GM04504 (cell line): ENCODE measurements at places on chromosomes 16 and 17.

DNA sequence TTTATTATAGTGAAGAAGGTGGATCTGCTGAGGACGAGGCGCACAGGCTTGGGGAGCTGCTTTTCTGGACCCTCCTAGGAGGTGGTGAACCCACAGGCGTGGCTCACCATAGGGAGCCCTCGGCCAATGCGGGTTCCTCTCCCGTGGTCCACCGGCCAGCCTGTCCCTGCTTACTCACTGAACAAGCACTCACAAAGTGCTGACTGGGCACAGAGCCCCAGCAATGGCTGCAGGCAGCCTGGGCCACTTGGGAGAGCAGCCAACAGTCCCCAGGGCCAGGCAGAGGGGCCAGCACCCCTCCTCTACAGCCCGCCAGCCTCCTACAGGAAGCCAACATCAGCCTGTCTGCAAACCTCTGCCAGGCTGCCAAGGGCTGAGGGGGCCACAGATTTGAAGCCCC is 19.1 kb upstream of the NCBP3 start:
- peak; percentile 58 for DNase-seq

GRCh38 chr17:69478916-69479315 is 64.4 kb downstream of the MAP2K6 start:
- DNase-seq = no peak

DNA sequence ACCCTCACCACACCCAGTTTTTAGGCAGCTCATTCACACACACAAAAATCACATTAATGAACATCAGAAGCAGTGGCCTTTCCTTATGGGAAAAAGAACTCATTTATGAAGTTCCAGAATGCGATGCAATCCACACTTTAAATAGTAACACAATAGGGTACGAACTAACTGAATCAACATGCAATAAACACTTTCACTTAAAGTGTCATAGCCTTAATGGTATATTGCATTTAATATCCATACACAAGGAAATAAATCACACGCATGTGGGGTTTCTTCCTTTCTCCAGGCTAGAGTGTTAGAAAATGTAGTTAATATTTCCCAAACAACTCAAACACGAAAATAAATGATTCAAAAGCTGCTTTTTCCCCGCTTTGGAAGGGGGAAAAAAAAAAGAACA is 19.7 kb downstream of the ADCY9 start:
- DNase-seq = no peak

- DNase-seq = no peak
Measured at GRCh38 chr17:71741836-71742235, 379.0 kb upstream of the SOX9 start.

DNA sequence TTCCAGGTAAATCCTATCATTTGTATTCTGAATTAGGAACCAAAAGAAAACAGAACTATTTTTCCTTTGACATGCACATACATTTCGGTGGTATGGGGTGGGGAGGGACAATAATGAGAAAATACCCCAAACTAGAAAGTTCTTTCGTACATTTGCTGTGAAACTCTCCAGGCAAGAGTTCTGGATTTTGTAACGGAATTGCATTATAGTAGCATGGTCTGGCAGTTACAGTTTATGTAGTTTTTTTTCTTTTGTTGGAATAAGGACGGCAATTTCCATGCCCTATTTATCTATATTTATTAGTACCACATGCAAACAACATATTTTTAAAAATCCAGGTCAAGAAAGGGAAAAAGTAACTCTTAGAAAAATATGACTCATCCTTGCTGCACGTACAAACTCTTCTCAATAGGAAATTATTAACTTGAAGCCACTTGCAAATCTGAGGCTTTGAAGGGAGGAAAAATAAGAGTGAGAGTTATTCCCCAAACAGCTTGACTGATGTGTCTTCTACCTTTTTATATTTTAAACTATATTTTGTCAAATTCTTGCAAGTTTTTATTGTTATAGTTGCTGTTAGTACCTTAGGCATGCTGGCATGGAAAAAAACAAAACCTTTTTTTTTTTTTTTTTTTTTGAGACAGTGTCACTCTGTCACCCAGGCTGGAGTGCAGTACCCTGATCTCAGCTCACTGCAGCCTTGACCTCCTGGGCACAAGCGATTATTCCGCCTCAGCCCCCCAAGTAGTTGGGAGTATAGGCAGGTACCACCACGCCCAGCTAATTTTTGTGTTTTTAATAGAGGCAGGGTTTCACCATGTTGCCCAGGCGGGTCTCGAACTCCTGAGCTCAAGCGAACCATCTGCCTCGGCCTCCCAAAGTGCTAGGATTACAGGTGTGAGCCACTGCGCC is 69.3 kb downstream of the WWP2 start:
- no peak for DNase-seq

DNA sequence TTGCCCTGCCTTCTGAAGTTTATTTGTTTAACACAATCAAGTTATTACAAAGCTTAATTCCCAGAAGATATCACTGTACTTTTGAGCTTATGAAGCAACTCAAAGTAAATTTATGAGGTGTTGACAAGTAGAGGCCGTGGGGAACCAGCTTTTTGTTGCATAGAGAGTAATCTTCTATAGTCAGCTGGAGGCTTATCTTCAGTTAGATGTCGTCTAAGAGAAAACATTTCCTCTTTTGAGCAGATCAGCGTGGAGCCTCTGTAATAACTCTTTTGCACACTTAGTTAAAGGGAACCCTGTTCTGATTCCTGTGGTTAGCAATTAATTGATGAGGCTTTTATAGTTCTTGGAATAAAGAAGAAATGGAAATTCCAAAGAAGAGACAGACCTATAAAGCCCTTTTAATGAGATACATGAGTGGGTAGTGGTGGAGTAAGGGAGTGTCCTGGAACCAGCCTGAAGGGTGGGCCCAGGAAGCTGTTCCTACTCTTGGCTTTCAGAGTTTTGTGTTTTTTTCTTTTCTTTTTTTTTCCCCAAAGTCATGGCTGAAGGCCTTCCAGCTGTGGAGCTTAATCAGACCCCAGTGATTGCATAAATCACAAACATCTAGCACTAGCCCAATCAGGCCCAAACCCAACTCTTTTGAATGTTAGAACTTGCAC is 28.9 kb upstream of the MAP3K14 start:
- DNase-seq = peak; percentile 90

GRCh38 chr16:73212431-73212830 is 164.5 kb upstream of the ZFHX3 start:
- no peak for DNase-seq

DNA sequence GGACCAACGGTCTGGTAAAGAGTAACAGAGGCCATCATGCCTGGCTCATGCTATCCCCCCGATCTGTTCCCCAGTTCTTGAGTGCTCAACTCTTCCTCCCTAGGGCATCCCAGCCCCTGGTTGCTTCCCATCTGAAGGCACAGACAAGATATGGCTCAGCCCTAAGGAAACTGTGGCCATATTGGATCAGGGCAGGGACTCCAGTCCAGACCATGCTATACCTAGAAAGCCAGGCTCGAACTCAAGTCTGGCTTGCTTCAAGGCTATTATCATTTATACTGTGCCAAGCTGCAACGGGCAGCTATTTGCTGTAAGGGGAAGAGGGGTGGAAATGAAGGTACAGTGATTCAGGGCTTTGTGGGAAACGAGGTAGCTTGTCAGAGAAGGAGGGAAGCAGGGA is 2.8 kb downstream of the UBTF start:
- DNase-seq = no peak

DNA sequence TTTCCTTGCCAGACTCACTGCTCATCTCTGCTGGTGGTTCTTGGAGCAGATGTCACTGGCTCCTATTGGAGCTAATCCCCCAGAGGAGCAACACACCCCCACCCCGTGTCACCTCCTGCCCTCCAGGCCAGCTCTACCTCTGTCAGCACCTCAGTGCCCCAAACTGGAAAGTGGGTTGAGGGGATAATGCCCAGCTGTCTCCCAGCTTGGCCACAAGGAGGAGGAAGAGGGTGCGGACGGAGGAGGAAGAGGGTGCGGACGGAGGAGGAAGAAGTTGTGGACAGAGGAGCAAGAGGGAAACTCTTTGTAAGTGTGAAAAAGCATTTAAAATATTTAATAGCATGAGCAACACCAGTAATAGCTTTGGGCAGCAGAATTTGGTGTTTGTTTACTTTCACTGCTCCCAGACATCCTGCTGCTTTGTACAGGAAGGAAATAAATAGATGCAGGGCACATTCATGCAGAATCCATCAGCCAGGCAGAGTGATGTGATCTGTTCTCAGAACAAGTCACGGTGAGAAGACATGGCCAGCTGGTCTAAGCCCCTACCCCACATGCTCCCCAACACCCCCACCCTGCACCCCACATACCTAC is 82.5 kb downstream of the C17orf67 start:
- no peak for DNase-seq

DNA sequence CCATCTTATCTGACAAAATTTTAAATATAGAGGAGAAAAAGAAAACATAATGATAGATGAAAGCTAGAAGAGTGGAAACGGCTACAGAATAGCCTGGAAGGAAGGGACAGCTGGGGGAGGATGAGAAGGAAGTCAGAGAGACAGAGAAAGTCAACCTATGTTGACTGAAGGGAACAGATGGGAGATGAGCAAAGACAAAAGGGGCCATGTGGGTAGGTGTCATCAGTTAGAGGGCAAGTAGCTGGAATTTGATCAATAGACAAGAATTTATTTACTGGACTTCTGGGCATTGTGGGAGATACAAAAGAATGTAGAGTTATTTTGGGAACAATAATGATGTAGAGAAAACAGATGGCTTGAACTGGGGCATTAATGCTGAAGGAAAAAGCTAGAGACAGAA is 194.4 kb downstream of the ANKFN1 start:
- DNase-seq = no peak

DNA sequence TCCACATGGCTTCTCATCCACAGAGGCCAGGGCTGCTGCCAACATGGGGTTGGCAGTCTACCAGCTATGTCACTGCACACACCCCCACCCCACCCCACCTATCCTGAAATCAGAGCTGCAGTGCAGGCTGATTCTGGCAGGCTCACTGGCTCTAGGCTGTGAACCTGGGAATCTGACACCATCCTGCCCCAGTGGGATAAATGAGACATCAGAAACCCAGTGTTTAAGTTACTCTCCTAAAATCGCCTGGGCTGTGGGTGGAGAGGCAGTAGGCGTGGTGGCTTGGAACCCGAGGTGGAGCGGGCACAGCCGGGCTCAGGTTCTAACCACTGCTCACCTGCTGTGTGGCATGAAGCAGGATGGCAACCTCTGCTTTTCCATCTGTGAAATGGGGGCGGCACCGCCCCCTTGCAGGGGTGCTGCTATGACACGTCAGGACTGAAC is 5.6 kb downstream of the SLC38A8 start:
- DNase-seq = no peak

DNA sequence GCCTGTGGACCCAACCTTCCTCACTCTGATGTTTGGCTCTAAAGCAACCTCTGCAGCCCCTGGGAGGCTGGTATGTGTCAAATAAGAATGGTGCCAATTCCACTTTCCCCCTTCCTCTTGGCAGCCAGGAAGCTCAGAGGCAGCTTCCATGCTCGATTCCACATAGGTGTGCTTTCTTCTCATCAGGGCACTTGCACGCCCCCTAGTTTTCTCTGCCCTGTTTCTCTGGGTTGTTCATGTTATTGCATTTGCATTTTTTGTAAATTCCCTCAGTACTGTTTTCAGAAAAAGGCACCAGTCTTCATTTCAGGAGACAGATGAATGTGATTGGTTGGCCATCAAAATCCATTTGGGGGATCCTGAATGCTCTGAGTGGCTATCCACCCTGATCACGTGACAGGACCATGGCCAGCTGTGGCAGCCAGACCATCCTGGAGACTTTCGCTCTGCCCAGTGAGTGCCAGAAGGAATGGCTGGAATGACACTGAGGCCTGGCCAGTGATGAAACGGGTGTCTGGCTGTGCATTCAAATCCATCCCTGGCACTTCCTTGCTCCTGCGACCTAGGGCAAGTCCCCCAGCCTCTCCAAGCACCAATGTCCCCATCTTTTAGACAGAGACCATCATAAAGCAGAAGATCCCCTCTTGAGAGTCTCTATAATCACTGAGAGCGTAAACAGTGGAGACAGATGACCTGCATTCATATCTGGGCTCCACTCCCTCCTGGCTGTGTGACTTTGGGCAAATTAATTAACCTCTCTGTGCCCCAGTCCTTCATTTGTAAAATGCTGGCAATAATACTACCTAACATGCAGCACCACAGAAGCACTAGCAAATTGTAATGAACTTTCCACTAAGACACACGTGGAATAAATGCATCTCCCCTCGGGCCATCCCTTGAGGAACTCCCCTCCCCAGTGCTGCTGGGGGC is 56.4 kb downstream of the CNGB1 start:
- DNase-seq = no peak

DNA sequence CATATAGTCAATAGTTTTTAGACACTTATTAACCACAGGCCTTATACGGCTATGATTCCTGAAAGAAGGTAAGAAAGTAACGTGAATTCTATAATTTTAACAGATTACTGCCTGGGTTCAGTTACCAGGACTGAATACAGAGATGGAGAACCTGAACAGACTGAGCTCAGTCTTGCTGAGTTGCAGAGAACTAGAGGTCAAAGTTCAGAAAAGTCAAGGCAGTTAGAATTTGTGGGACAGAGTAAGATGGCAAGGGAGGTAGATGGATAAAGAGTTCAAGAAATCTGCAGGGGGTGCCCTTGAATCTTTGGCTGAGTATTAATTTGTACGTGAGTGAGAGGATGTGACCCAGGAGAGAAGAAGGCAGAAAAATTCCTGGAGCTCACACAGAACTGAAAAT is 320.1 kb upstream of the MAF start:
- no peak for DNase-seq

DNA sequence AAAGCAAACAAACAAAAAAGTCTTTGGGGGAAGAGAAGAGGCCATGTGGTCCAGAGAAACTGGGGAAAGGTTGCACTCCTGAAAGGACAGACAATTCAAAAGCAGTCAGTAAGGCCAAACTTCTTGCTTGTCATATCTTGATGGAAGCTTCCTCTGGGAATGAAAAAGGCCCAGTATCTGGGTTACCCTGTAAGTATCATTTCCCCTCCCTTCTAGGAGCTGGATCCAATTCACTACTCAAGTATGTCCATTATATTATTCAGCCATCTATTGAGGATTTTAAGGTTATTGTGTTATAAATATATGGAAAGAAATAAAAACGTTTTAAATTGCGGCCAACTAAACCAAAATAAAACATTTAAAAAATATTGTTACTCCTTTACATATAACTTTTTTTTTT is 26.0 kb upstream of the MON1B start:
- DNase-seq = no peak

DNA sequence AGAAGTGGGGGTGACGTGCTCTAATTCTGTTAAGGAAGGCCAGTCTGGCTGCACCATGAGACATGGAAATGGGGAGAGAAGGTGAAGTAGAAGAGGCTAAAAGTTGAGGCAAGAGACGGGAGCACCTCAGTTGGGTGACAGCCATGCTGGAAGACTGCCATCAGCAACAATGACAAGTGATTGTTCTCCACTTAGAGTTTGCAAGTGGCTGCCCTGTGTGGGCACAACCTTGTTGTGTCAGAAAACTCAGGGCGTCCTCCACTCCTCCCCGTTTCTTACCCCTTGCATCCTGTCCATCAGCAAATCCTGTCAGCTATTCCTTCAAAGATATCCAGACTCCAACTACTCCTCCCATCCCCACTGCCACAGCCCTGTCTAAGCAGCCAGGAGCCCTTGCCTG is 17.6 kb downstream of the CES1 start:
- no peak for DNase-seq

DNA sequence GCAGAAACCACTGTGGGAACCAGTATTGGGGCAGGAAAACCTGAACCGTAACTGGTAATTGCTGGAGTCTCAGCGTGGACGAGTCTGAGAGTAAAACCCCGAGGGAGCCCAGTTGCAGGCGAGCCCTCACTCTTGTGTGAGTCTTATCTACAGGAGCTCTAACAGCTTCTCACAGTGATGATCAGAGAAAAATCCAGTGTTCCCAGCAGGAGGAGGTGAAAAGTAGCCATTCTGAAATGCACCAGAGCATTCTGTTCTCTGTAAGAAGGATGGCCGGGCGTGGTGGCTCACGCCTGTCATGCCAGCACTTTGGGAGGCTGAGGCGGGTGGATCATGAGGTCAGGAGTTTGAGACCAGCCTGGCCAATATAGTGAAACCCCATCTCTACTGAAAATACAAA is 161.2 kb downstream of the COPRS start:
- DNase-seq = no peak
